ENCODE measurements at places on chromosomes 12 and 14. TPM values are rescaled to one million over a fixed set of nuclear protein-coding genes. Genes with fewer than 3 reads are reported as not detected.

The SDSL gene
- 4.9 TPM for total RNA-seq

The TRPV4 gene
- total RNA-seq = 1.4 TPM

The GNS gene
- 277 TPM for total RNA-seq

The OLR1 gene
- not detected for total RNA-seq

The LMNTD1 gene
- 0.63 TPM for total RNA-seq

The OR4K1 gene
- total RNA-seq = not detected

The IRAK3 gene
- 9.0 TPM for total RNA-seq

The AACS gene
- total RNA-seq = 16.9 TPM

All from smooth muscle cell of the pulmonary artery (primary cell).